CD4-positive, alpha-beta T cell treated with Interferon gamma for 1 hour (primary cell): ENCODE measurements at places on chromosomes 4 and X.

- no peak for DNase-seq
These were observed 997.2 kb upstream of the SLIT2 start for GRCh38 chr4:19254486-19254885.

DNA sequence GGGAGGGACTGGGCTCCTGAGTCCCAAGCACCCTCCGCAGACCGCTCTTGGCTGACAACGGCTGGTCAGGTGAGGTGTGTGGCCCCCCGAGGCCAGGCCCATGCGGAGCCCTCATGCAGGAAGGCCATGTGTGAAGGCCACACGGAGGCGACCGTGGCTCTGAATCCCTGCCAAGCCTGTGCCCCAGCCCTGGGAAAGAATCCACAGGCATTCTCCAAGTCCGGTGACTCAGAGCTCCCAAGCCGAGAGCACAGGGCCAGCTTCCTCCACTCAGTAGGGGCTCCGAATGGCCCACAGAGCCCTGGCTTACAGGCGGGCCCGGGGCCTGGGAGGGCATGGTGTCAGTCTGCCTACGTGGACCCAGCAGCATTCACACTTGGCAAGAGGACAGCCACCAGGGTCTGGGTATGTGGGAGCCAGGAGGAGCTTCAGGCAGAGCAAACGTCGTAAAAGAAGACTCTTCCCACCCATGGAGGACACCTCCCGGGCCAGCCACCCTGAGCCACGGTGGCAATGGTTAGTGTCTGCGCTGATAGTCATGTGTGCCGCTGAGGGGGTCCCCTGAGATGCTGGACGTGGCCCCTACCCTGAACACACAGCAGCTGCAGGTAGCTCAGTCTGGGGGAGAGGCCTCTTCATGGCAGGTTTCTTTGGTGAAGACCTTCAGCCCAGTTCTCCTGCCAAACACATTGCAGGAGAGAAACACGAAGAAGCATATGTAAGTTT, 105.7 kb downstream of the PSAPL1 start:
- DNase-seq = no peak

- no peak for DNase-seq
These were observed 129.0 kb upstream of the MAMLD1 start for GRCh38 chrX:150234126-150234525.

DNA sequence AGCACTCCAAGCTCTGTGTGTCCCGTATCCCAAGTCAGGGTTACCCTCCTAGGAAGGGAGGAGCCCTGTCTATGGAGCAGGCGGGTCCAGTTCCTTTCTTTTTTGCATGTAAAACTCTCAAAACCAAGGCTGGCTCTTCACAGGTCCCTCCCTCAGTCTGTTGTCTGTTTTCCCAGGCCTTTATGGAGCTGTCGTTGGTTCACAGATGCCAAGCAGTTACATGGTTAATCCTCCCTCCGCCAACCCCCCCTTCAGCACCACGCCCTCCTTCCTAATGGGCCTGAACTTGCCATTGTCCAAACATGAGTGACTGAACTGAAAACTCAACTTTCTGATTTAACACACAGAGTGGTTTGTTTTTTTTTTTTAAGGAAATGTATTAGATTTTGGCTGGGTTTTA, 148.3 kb downstream of the STOX2 start:
- no peak for DNase-seq

DNA sequence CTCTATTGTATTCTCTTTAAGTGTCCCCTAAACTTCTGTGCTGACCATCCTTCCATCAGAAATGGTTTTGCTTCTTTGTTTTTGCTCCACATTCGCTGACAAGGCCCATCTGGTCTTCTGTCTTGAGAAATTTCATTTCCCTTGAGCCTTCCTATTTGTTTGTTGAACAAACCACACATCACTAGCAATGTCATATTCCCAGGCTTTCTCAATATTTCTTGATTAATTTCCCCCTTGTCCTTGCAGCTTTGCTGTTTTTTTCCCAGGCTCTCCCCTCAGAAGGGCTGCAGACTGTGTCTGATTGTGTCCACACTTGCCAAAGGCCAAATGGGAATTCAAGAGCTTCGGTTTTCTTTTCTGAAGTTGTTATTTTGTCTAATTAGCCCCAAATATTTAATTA, 158.9 kb downstream of the MID1IP1 start:
- DNase-seq = no peak

DNA sequence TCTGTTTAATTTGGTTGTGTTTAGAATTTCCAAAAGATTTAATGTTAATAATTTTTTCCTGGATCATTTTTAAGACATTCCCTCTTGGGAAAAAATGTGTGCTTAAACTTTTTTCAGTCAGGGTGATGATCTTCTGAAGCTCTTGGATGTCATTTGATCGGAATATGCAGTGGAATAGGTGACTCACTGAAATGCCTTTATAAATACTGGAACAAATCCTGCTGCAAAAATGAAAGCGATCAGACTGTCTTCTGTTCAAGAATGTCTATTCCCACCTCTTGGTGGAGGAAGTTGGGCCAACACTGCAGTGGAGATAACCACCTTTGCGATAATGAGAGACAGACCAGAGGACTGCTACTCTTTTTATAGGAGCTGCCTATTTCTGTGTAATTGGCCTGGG, 46.7 kb downstream of the LARP1B start:
- DNase-seq = no peak

- DNase-seq = no peak
These were observed 81.4 kb downstream of the RBM47 start for GRCh38 chr4:40548256-40548655.

DNA sequence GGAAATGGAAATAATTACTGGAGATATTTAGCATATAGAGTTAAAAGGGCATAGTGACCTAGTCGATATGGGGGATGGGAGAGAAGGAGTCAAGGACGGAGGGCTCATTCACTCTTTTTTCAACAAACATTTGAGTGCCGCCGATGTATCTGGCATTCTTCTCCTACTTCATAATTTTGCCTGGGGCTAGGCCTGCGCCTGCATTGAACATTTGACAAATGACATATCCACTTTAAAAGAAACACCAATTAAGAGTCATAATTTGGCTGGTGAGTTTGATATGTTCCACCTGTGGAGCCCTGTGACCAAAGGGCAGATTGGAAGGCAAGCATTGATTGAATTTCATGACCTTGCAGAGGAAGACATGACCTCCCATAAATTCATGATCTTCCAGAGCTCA, 2.6 kb upstream of the GPC3 start:
- DNase-seq = no peak

- DNase-seq = no peak
These were observed 80.5 kb downstream of the PRDM5 start for GRCh38 chr4:120842031-120842430.

GRCh38 chr4:60812811-60813210, 387.3 kb upstream of the ADGRL3 start:
- no peak for DNase-seq

DNA sequence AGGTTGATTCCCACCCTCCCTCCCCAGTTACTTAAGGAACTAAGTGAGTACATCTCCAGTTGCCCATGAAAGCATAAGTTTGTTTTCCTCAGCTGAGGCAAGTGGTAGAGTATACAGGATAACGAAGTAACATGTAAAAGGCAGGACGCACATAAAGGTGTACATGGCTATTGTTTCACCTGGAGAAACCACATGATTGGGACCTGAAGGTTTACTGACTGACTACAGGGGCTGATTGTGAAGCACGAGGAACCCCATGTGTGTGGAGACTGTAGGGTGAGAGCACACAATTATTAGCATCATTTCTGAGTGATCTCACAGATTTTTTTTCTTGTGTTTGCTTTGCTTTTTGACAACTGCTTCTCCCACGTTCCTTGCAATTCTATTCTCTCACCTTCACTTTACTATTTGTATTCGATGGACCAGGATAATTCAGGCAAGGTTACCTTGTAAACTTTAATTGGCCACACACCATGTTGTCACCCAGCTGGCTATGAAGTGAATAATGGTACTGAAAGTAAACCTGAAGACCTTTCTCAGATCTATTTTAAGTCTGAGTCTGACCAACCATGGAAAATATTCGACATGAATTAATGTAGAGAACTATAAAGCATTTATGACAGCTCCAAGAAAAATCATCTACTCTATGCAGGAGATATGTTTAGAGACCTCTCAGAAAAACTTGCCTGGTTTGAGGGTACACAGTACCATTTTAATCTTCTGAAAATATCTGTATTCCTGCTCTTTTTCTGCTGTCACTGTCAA, 102.5 kb upstream of the MYOZ2 start:
- DNase-seq = no peak

- DNase-seq = no peak
These were observed 83.4 kb upstream of the COX18 start for GRCh38 chr4:73152893-73153292.

- DNase-seq = no peak
These were observed 14.7 kb upstream of the CT55 start for GRCh38 chrX:135185795-135186443.

DNA sequence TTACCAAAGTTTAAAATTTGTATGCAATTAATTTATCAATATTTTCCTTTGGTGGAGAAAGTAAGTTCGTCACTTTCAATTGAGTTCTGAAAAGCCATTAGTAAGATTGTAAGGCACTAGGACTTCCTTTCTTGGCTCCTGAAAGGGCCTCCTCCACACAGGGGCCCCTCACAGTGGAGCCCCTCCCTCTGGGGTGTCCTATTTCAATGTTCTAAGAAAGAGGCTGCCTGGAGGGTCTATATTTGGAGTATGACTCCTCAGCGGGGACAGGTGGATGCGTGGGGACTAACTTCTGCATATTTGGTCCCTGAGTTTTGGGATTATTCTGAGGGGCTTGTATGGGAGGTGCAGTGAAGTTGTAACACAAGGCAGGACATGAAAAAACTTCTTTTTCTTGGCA, 1.6 kb upstream of the ARMCX4 start:
- no peak for DNase-seq

GRCh38 chr4:134533068-134533467, 331.5 kb upstream of the PABPC4L start:
- no peak for DNase-seq

DNA sequence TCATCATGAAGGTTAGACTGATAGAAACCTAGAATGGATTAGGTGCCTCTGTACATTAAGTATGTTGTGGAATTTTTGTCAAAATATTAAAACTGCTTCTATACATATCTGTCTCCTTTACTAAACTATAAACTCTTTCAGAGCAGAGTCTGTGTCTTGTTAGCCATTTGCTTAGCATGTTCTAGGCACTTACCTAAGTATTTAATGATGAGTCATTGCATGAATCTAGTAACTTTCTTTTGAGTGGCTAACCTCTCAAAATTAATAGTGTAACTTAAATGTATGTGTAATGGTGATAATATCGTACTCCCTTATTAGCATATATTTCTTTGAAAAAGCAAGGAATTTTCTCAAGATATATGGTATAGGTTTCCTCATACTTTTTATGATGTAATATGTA, 57.8 kb downstream of the RAP1GDS1 start:
- no peak for DNase-seq

GRCh38 chr4:40228497-40229365, 31.9 kb downstream of the RHOH start:
- DNase-seq = no peak

DNA sequence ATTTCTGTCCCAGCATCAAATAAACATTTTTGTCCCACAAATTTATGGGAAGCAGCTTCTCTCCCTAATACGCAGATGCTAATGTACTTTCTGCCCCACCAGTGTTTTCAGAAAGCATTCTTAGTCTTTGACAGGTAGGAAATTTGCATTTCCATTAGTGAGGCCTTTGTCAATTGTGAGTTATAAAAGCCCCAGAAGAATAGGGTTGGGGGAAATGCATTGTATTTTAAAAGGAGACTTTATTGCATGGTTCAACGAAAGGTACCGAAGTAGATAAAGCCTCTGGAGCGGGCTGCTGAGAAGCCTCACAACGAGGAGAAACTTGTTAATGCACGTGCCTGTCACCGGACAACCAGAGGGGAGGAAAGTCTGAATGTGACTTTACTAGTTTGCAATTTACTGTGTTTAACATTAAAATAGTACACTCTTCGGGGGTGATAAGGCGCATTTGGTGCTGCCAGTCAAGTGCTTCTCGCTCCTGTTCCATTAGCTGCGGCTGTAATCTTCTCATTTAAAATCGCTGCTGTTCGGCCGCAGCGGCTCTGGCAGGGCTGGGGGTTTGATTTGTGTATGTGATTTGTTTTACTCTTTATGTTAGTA, 63.4 kb downstream of the DCTD start:
- DNase-seq = no peak

- no peak for DNase-seq
These were observed 141.5 kb downstream of the GLRA2 start for GRCh38 chrX:14670819-14671218.

- no peak for DNase-seq
These were observed 11.8 kb upstream of the MAN2B2 start for GRCh38 chr4:6562931-6563901.

DNA sequence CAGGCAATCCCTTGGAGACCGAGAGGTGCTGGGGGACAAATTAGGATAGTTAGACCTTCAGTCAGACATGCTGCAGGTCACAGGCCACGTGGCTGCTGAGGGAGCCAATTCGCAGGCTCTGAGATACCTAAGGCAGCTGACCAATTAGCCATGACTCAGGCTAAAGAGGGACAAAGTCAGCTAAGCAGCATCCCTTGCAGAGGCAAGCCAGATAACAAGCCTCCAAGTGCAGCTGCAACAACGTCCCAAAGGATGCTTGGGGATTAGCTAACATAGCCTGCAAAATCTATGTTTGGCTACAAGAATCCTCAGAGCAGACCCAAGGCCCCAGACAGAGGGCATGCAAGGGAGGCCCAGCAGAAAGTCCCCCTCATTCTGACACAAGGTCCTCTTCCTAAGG, 93.5 kb downstream of the SEL1L3 start:
- no peak for DNase-seq

GRCh38 chr4:75030649-75031235, 97.8 kb downstream of the PARM1 start:
- peak; percentile 29 for DNase-seq

GRCh38 chrX:70444326-70444945, at the start of gene DLG3:
DLG3 (plus strand) TSS chrX:70444835; CDS start chrX:70445202, 367 bp downstream.
- DNase-seq = peak; percentile 31

- DNase-seq = no peak
These were observed 119.4 kb downstream of the AKAP4 start for GRCh38 chrX:50081282-50081889.

DNA sequence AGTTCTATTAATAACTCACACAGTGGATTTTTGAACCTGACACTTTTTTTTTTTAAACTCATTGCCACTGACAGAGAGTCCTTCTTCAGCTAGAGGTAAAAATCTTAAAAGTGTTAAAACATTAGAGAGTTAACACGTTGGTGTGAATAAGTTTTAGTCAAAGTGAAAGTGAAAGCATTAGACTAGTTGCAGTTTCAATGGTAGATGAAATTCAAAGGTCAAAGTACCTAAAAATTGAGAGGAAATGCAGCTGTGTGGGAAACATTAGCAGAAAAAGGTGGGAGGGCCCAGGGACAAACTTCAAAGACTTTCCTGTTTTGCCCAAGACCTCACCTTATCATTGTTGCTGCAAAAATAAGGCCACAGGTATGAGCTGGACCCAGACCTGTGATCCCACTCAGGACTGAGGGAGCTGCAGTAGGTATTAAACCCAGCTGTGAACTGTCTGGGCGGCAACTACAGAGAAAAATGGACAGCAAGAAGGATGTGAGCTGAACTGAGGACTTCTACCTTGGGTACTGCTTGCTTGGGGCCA, 17.6 kb upstream of the GABRA4 start:
- no peak for DNase-seq

DNA sequence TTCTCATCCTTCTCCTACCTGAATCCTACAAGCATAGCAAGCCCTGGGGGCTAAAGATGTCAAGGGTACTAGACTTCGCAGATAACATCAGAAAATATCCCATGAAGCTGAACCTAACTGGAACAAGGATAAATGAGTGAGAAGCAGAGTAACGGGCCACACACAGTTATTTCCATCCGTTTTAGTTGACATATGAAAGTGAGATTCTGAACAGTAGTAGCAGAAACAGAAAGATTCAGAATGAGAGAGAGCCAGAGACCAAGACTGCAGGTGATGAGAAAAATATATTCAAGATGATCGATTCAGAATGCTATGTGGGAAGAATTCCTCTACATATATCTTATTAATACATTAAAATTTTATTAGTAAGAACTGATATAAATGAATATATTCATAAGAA, 165.1 kb downstream of the TSPAN5 start:
- DNase-seq = no peak
